ENCODE measurements at places on chromosomes 11 and 22.

DNA sequence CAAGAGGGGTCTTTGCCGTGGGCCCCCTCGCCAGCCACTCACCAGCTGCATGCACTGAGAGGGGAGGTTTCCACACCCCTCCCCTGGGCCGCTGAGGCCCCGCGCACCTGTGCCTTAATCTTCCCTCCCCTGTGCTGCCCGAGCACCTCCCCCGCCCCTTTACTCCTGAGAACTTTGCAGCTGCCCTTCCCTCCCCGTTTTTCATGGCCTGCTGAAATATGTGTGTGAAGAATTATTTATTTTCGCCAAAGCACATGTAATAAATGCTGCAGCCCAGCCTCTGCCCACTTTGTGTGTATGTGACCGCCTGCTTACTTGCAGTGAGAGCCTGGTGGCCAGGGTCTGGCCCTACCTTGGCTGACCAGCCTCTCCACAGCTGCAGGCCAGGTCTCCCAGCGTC lies 2.8 kb upstream of the CRACR2B start:
- DNase-seq, result no peak

DNA sequence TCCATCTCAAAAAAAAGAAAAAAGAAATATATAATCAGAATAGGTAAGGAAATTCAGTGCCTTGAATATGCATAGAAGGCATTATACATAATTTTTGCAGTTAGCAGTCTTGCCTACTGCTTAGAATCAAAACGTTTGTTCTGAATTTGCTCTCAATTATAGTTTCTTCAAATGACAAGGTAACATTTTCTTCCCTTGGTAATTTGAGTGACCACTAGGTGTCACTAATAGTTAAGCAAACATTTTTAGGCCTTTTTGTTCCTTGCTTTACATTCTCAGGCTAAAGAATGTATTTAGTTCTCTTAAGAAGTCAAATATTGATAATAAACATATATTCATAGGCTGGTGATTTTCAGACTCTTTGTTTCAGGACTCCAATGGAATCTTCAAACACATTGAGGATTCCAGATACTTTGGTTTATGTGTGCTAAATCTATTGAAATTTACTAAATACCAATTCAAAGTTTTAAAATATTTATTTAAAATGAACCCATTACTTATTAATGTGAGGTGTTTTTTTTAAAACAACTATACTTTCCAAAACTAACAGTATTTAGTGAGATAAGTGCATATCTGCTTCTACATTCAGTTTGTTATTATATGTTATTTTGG lies 55.0 kb upstream of the DEPDC7 start:
- no peak for DNase-seq

GRCh38 chr11:66509131-66509561 lies 1.3 kb upstream of the BBS1 start:
- DNase-seq, result no peak

GRCh38 chr11:62054081-62054480 lies 69.7 kb upstream of the INCENP start:
- no peak for DNase-seq

GRCh38 chr11:77154381-77155081 lies 26.5 kb downstream of the MYO7A start:
- no peak for DNase-seq
